Effector CD4-positive, alpha-beta T cell (primary cell): ENCODE measurements at places on chromosomes 6 and 20.

DNA sequence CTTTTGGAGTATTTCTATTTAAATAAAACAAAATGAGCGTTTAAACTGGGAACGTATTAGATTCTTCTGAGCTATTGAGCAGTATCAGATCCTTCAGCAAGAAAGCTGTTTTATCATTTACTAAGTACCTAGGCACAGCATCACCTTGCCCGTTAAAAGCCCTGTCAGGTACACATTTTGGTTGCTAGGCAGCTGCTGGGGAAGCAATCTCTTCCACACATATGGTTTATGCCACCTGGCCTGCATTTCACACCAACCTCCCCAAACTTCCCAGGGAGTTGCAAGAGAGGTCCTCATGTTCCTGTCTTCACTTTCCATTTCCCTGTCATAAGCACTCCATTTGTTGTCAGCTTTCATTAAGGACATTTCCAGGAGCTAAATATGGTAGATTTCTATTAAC, 400.1 kb downstream of the PLCB1 start:
- no peak for DNase-seq

DNA sequence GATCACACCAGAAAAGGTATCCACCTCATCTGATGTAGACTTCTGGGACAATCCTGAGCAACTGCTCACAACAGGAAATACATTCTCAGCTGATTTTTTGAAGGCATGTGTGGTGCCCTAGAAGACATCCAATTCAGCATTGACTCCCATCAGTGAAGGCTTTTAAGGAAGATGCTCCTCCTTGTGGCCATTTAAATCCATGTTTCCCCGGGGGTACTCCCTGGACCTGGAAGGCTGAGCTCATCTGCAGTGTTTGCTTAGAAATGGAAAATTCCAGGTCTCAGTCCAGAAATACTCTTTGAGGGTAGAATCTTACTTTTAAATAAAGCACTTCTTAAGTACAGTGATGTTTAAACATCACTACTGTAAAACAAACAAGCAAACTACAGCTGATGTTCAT, 195.5 kb upstream of the PDE10A start:
- no peak for DNase-seq

DNA sequence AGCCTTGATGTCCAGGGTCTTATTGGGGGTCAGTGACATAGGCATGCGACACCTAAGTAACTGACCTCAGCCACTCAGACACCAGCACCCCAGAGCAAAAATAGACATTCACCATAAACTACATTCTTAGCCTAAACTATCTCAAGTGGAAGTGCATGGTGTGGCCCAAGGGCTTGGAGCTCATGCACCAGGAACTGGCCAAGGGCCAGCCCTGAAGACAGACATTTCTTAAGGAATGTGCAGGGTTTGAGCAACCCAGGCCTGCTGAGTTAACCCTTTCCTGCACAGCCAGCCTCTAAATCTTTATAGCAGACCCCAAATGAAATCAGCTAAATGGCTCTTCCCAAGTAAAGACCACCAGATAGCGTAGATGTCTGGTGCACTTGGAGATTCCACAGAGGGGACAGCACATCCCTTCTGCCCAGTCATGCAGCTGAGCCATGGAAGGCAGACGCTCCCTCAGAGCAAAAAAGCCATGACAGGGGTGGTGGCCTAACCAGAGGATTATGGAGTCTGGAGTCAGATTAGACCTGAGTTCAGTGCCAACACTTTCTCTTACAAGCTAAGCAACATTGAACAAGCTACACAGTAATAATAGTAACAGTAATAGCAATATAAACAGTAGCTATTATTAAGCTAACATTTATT, 222.6 kb downstream of the ZMYND8 start:
- no peak for DNase-seq

GRCh38 chr6:143267760-143268159, 182.7 kb downstream of the ADAT2 start:
- DNase-seq, result no peak

- no peak for DNase-seq
These were observed 122.8 kb downstream of the ALDH8A1 start for GRCh38 chr6:134826889-134827737.

DNA sequence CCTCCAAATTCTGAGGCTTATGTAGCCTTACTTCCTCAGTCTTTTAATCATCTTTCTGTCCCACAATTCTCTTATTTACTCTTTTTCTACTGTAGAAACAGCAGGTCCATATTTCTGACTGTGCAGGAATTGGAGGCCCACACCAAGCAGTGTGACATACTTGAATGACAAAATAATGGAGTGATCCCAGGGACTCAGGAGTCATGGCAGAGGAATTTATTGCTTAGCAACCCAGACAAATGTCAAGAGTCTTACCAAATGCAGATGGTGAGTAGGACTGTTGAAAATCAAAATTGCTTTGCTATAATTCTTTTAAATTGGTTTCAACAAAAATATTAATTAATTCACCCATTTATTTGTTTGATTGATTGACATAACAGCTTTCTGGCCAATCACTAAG, 59.9 kb downstream of the HTR1B start:
- no peak for DNase-seq

DNA sequence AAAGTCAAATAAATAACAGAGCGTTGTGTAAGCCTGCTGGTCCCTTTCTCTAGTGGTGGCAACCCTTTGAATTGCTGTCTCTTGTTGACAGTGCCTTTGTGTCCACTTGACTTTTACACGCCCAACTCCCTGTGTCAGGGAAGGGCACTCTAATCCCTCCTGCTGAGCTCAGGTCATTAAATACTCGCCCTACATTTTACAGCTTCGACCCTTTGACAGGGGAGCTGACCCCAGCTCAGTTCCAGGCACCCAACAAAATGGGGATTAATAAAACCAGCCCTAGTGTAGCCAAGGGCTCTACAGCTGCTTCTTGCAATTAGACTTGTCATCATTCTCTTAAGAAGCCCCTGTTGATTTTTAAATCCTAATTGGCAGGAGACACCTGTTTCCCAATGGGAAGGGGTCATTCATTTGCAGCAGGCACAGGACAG, 308.2 kb downstream of the EYA4 start:
- no peak for DNase-seq

DNA sequence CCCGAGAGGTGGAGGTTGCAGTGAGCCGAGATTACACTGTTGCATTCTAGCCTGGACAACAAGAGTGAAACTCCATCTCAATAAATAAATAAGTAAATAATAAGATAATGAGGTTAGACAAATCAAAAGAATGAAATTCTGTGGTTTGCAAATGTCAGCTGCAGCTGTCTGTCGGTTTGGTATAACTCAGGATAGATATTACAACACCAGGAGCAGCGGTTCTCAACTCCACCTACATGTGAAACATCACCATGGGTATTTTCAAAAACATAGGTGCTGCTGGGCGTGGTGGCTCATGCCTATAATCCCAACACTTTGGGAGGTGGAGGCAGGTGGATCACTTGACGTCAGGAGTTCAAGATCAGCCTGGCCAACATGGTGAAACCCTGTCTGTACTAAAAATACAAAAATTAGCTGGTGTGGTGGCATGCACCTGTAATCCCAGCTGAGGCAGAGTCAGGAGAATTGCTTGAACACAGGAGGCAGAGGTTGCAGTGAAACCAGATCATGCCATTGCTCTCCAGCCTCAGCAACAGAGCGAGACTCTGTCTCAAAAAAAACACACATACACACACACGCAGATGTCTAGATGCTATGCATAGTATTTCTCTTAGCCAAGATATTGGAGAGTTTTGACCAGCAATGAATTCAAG, 126.1 kb upstream of the LAMP5 start:
- DNase-seq, result no peak

GRCh38 chr6:151140767-151141166, 99.0 kb upstream of the AKAP12 start:
- DNase-seq, result no peak

DNA sequence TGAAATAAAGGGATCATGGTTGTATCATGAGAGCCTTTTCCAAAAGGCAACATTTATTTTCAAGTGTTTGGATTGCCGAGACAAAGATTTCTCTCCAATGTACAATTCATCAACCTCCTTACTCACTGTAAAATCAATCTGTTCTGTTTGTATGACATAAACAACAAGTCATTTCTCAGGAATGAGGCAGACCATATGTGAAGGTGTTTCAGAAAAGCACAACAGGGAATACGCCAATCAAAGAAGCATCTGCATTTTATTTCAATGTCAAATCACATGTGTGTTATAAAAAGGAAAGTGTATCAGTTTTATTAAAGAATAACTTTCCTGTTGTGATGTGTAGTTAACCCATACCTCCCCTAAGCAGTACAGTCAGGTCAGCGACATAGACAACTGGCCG, 653.7 kb downstream of the TFAP2A start:
- DNase-seq, result no peak

DNA sequence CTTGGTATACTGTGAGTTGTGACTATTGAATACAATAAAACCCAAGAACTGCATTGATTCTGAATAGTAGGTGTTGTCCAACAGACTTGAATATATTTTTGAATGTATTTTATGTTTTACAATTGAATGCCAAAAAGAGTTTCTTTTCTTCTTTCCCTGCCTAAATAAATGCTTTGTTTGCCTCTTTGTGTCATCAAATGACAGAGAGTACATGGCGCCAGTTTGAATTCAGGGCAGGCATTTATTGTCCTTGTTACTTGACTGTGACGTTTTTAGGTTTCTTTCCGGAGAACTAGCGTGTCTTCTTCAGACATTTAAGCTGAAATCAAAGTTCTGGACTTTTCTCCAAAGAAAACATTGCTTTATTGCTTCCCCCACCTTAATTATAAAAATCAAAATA, 16.6 kb downstream of the KIF3B start:
- no peak for DNase-seq

GRCh38 chr6:11770546-11771466, 7.8 kb downstream of the ADTRP start:
- no peak for DNase-seq

DNA sequence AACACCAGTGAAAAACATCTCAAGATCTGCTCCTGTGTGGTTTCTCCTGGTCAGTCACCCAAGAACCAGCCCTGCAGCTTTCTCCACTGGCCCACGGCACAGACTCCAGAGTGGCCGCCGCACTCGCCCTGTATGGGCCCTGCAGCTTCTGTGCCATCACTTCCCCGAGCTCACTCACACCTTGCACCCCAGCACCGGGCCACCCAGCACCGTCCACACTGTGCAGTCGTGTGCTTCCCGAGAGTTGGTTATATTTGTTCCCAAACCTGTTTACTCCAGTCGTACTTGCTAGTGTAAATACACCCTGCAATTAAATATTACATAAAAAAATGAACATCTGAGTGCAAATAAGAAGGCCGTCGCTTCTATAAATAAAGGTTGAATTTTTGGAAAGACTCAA, 341.7 kb downstream of the CDH26 start:
- DNase-seq, result no peak

GRCh38 chr20:52179331-52180179, 12.0 kb downstream of the ZFP64 start:
- no peak for DNase-seq

DNA sequence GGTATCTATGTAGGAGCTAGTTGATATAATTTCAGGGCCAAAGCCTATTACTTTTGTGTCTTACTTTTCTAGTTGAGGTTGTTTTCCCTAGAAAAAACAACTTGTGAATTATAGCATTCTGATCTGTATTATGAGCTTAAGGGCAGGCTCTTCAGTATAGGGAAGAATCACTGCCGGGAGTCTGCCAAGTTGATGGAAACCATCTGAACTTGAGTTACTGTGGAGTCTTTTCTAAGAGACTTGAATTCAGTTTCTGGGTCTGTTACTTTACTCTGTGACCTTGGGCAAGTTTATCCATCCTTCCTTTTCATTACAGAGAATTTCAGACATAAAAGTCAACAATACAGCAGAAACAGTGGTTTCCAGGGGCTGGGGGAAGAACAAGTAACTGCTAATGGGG, 2.1 kb upstream of the CASS4 start:
- no peak for DNase-seq

- no peak for DNase-seq
These were observed 267.9 kb downstream of the DLL1 start for GRCh38 chr6:170022827-170023619.

GRCh38 chr6:5995658-5995948, 11.1 kb downstream of the NRN1 start:
- no peak for DNase-seq

DNA sequence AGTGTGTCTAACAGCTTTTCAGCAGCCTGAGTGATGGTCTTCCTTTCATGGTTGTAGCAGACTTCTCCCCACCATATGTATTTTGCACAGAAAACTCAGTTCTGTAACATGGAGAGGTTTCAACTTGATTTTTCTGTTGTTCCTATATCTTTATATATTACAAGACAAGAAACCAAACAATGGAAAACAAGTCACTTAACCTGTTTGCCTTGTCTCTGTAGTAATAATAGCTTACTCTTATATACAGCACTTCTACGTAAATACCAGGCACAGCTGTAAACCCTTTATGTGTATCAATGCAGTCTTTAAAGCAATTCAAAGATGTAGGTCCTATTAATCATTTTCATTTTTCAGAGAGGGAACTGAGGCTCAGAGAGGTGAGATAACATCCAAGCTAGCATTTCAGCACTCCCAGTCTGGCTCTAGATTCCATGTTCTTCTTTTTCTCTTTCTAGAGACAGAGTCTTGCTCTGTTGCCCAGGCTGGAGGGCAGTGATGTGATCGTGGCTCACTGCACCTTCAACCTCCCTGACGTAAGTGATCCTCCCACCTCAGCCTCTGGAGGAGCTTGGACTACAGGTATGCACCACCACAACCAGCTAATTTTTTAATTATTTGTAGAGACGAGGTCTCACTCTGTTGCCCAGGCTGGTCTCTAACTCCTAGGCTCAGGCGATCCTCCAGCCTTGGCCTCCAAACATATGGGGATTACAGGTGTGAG, 90.4 kb downstream of the DTNBP1 start:
- no peak for DNase-seq

DNA sequence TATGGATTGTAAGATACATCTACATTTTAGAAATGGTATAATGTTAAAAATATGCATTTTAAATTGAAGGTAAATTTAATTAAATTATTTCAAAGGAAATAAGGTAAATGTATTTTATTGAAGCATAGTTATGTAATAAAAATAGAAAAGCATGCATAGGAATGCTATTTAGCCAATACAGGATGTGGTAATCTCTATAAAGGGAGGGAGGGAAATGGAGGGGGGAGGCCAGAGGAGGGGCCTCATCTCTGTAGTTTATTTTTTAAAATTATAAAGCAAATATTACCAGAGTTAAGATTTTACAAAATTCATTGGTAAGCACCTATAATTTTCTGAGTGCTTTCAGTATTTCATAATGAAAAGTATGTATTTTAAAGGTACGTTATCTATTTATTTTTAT, 27.2 kb downstream of the SLC16A10 start:
- DNase-seq, result no peak

DNA sequence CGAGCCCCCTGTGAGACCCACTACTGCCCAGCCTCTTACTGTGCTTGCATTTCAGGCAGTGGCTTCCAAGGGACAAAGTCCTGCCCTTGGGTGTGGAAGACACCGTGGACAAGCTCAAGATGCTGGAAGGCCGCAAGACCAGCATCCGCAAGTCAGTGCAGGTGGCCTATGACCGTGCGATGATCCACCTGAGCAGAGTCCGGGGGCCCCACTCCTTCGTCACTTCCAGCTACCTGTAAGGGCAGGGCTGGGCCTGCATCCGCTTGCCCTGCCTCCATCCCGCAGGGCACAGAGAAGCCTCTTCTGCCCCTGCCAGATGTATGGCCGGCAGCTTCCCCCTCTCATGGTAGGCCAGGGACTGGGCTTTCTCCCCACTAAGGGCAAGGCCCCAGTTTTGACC, 33.8 kb downstream of the BRPF3 start:
- no peak for DNase-seq

GRCh38 chr20:1824181-1824580, 71.0 kb upstream of the SIRPA start:
- DNase-seq, result no peak

GRCh38 chr6:16108921-16109658, 19.8 kb upstream of the MYLIP start:
- DNase-seq, result no peak

- DNase-seq, result no peak
These were observed 367.5 kb downstream of the NRN1 start for GRCh38 chr6:5639193-5639592.
